ENCODE measurements at places on chromosomes 12 and 14. TPM values are rescaled to one million over a fixed set of nuclear protein-coding genes. Genes with fewer than 3 reads are reported as not detected.

ESRRB gene
- total RNA-seq, result not detected

KCNK10 gene
- total RNA-seq, result not detected

PPP1R36 gene
- 1.3 TPM for total RNA-seq

KRT85 gene
- not detected for total RNA-seq

CISTR gene
- total RNA-seq, result not detected

UNC79 gene
- total RNA-seq, result under 0.01 TPM

- DNase-seq, result no peak
Measured at GRCh38 chr14:84646786-84647500, 883.0 kb upstream of the FLRT2 start.

DNA sequence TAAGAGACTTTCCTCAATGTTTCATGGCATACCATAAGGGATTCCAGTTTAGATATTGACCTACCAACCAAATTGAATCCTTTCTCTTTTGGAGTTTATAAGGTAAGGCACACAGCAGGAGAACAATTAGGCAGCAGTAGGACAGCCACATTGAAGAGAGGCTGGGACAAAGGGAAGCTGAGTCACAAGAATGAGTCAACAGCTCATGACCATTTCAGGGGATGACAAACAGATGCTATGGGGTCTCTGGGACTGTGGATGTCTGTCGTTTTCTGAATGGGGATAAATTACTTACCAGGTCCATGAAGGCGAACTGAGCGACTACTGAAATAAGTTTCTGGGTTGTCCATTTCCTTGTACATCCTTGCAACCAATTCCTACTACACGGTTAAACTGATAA is 48.6 kb upstream of the E2F7 start:
- peak; percentile 61 for DNase-seq

GRCh38 chr14:58749066-58749669 is 111.4 kb downstream of the DACT1 start:
- peak; percentile 18 for DNase-seq

DNA sequence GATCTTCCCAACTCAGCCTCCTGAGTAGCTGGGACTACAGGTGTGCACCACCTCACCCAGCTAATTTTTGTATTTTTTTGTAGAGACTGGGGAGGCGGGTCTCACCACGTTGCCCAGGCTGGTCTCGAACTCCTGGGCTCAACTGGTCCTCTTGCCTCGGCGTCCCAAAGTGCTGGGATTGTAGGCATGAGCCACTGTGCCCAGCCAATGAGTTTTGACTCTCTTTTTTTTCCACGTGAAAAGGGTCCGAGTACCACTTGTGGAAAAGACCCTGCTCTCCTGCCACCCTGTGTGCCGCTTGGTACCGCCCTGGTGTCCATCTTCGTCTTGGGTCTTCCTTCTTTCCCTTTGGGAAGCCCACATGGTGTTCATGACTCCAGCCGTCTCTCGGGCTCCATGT is 17.6 kb downstream of the TEDC1 start:
- DNase-seq, result no peak

DNA sequence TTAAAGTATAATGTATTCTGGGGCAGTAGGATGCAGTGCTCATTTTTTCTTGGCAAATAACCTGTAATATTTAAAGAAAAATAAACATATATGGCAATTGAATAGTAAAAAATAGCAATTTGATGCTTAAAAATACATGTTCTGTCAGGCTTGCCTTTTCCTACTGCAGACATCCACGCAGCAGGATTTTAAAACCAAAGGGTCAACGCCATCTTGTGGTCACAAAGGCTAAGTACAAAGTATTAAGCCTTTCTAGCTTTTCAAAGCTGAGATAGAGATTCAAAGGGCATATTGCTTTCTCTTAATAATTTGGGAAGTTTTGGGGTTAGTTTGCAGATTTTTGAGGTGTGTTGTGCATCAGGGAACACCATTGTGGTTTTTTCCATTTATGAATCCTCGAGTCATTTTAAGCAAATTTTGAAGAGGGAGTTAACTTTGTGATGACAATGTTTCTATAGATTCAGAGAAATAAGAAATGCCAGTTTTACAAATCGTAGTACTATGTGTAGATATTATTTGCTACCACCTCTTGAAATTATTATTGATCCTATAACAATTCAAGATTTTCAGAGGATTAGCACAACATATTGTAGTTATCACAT is 4.7 kb upstream of the CCER1 start:
- DNase-seq, result peak; percentile 70

DNA sequence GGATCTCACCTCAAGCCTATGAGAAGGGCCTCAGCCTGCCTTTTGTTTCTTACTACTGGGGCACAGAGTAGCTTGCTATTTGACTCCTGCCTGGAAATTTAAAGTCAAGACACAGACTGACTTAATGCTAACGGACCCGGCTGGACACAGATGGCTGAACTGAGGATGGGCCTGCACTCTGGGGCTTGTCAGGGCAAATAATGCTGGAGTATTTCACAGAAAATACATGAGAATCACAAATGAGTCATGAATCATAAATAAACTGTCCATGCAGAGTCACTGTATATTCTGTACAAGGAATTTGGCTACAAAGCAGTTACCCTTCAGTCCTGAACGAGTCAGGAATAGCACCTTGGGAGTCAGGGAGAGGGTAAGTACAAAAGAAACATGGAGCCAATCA is 683.2 kb upstream of the FOXG1 start:
- DNase-seq, result no peak

DNA sequence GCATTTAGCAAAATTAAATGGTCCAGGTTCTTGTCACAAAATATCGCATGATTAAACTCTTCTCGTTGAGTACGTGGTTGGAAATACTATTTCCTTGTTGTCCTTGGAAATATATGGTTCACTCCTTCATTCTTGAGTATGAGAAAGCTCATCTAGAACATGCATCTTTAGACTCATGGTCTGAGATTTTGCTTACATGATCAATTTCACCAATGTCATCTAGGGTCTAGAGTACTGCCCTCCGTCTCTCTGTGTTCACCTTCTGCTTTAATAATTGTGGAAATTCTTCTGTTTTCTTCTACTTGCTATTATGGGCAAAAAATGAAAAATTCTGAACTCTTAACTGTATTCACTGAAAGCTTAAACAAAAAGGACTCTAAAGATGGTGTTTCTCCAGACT is 25.9 kb downstream of the MBIP start:
- no peak for DNase-seq

- no peak for DNase-seq
Measured at GRCh38 chr14:26744903-26745302, 147.1 kb upstream of the NOVA1 start.

GRCh38 chr14:63180011-63180410 is 24.2 kb upstream of the RHOJ start:
- DNase-seq, result no peak

DNA sequence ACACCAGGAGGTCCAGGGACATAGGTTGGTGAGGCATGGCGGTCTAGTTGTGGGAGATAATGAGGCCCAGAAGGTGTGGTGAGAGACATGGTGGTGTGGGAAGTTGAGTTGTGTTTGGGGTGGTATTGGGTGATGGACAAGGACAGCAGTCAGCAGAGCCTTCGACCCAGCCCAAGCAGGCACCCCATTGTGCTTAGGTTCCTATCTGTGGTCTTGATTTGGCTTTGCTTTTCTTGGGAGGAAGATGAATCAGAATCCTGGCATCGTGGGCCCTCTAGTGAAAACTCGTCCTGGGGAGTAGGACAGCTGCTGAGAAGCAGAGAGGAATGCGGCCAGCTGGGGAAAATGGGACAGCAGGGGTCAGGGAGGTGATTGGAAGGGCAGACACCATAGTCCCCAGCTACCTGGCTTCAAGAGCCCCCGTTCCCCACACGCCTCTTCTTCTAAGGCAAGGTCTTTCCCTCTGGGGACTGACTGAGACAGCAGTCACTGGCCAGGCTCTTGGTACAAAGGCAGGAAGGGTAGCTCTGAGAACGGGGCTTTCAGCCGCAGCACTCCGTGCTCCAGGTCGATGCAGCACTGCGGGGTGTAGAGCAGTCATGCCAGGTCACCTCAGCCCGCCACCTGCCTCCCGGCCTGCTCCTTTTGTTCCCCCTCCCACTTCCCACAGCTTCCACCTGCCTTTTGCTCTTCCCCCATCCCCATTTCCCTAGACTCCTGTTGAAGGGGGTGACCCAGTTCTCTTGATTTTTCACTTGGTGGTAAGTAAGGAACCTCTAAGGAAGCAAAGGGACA is 7.9 kb downstream of the NRIP2 start:
- DNase-seq, result peak; percentile 46

GRCh38 chr14:65025818-65026217 is 39.1 kb downstream of the FNTB start:
- DNase-seq, result no peak

DNA sequence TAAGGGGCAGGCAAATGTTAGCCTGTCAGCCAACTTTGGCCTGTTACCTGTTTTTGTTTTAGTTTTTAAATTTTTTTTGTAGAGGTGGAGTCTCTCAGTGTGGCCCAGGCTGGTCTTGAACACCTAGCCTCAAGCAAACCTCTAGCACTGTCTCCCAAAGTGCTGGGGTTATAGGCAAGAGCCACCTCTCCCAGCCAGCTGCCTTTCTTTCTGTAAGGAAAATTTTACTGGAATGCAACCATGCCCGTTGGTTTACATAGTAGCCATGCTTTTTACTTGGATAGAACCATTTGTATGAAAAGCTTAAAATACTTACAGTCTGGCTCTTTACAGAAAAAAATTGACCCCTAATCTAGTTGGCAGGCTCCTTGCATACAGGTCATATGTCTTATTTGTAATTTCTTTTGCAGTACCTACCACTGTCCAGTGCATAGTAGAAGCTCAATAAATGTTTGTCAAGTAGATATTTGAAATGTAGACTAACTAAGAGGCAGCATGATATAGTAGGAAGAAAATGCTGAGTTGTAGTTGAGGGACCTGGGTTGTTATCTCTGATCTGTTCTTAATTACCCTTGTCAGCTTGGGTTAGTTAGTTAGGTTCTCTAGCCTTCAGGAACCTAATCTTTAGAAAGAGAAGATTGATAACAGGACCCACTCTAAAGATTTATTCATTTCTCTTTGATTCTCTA is 4.7 kb downstream of the MDM2 start:
- DNase-seq, result no peak

GRCh38 chr14:67653651-67654280 is 20.7 kb downstream of the VTI1B start:
- DNase-seq, result no peak

GRCh38 chr12:55762646-55763045 is 19.7 kb downstream of the GDF11 start:
- DNase-seq, result no peak

- no peak for DNase-seq
Measured at GRCh38 chr12:48390026-48390425, 39.3 kb upstream of the ZNF641 start.

GRCh38 chr12:45914090-45914489 is 76.3 kb downstream of the SCAF11 start:
- DNase-seq, result no peak

DNA sequence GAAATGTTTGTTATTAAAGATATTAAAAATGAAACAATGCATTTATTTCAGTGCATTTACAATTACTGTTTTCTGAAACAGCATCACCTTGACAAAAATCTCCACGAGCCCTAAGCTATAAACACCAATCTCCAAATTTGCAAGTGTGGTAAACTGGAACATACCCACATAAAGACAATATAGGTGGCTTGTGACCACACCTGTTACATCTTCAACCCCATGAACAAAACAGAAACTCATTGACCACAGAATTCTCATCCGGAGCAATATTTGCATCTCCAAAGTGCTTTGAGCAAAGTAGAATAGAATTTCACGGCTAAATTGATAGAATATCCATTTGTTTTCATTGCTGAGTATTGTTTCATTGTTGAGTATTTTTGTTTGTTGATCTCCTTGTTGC is 375.2 kb upstream of the FLRT2 start:
- no peak for DNase-seq

GRCh38 chr12:68806488-68807237 is 1.3 kb upstream of the MDM2 start:
- DNase-seq, result no peak

GRCh38 chr12:107775093-107775721 is 703 bp downstream of the ASCL4 start:
- DNase-seq, result peak; percentile 4

DNA sequence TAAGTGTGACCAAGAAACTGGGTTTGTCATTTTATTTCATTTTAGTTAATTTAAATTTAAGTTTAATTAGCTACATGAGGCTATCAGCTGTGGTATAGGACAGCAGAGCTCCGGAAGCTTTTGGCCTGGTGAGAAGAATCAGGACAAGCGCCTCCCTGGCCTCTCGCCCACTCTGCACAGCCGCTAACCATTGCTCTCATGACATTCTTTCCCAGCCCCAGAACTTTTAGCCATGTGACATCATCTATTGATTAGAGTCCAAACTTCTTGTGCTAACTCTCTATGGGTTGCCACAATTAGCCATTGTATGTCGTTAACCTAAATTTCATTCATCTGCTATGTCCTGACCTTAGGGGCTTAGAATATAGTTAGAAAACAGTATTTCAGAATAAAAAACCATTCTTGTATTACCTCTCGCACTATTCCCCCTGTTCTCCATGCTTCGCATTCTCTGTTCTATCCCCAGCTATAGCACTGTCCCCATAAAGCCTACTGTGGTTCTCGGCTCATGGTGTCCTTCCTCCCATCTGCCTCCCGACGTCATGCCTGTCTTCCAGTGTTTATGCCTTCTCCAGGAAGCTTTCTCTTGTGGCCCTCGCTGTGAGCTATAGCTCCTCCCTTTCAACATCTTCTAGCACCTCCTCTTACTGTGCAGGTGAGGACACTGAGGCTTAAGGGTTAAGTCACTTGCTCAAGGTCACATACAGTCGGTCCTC is 23.5 kb downstream of the SSH1 start:
- peak; percentile 87 for DNase-seq

DNA sequence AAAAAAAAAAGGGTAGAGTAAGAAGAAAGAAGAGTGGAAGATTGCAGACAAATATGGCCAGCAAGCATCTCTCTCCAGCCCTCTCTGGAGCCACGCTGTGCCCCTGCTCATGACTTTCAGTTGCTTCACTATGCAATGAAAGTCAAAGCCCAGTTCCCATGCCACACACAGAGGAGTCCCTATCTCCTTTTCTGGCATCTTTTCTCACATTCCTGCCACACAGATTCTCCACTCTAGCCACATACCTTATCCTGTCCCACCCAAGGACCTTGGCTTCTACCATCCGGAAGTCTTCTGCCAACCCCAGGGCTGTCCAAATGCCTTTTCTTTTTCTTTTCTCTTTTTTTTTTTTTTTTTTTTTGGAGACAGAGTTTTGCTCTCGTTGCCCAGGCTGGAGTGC is 39.3 kb upstream of the CAPRIN2 start:
- DNase-seq, result no peak

- DNase-seq, result no peak
Measured at GRCh38 chr14:96263347-96264199, 7.6 kb downstream of the BDKRB1 start.
